Stimulated activated naive CD8-positive, alpha-beta T cell treated with anti-CD3 and anti-CD28 coated beads, Interleukin-15, Interleukin-2, amounts not matched to agents 100 U/mL and 50 U/mL, for 24 hours (primary cell): ENCODE measurements at places on chromosomes 16 and 17.

- DNase-seq: no peak
Observed at GRCh38 chr16:3589441-3589921, 12.3 kb upstream of the NLRC3 start.

DNA sequence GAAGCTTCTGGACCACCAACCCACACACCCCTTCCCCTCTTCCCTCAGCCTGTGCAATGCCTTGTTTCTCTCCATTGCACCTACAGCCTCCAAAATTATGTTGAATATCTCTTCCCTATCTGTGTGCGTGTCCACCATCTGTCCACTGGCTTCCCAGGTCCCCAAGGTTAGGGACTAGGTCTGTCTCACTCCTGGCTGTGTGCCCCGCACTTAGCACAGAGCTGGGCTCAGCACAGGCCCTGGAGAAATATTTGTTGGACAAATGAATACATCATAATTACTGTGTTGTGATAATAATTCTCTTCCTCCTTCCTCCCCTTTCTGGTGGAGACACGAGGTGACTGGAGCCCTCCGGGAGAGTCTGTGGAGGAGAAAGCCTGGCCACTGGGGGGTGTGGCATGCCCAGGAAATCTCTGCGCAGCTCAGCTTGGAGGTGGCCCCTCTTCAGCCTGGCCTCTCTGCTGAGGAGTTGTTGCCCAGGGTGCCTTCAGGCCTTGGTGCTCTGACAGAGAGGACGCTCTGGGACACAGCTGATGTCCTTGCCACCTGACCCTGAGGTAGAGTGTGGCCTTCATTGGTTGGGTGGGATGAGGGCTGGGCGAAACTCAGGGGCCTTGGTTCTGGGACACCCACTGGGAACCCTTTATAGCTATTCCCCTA, 3.3 kb upstream of the BRD7 start:
- no peak for DNase-seq

DNA sequence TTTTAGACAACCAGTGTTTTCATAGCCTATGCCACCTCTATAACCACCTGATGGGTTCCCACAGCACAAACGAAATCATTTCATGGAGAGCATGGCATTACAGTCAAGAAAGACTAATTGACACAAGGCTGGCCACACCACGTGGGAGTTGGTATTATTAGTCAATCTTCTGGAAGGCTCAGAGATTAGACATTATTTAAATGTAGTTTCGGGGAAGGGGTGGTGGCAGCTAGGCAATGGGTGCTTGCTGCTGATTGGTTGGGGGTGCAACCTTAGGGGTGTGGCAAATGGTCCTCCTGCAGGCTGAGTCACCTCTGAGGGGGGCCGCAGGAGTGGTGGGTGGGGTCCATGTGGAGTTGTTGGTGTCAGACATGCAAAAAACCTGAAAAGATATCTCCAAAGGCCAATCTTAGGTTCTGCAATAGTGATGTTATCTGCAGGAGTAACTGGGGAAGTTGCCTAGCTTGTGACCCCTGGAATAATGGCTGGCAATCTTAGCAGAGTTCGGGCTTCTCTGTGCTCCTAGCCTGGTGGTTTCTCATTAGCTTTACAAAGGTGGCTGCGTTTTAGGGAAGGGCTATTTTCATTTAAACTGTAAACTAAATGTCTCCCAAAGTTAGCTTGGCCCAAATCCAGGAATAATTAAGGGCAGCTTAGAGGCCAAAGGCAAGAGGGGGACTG, 4.6 kb downstream of the TEN1 start:
- DNase-seq: no peak

DNA sequence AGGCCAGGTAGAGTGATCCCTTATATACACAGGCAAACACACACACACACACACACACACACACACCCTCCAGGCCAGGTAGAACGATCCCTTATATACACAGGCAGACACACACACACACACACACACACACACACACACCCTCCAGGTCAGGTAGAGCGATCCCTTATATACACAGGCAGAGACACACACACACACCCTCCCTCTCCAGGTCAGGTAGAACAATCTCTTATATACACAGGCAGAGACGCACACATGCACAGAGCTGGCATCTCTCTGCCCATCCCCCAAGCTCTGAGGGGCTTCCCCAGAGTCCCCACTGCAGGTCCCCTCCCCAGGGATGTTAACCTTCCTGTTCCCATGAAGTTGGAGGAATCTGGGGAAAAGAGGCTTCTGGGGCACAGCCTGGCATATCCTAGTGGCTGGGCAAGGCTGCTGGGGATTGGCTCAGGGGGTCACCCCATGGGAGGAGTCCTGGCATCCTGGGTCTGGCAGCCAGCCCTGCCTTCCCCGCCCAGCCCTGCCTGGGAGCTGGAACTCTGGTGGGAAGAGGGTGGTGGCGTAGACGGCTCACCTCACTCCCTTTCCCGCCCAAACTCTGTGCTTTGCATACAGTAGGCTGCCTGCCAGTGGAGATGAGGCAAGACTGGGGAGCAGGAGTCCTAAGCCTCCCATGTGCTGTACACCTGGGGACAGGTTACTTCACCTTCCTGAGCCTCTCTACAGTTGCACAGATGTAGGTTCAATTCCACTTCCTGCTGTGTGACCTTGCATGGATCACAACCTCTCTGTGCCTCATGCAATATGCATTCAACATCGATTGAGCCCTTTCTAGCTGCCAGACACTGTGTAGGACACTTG, 41.8 kb downstream of the TEKT5 start:
- DNase-seq: no peak

DNA sequence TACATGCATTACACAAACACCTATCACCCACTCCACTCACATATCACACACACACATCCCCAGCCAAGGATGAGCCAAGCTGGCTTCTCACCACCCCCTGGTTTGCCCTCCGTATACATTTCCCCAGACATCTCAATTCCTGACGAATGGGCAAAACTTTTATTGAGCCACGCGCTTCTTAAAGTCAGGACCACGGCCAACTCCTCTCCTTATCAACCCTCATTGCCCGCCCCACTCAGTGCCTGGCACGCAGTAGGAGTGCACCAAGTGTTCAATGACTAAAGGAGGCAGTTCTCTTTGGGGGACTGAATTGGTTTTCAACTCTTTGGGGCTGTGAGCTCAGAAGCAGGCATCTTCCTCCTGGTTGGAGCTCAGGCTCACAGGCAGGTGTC, 22.5 kb upstream of the C16orf78 start:
- DNase-seq: no peak

- no peak for DNase-seq
Observed at GRCh38 chr16:55613613-55614335, 42.0 kb upstream of the SLC6A2 start.

GRCh38 chr16:81624760-81625543, 154.1 kb upstream of the PLCG2 start:
- DNase-seq: no peak

DNA sequence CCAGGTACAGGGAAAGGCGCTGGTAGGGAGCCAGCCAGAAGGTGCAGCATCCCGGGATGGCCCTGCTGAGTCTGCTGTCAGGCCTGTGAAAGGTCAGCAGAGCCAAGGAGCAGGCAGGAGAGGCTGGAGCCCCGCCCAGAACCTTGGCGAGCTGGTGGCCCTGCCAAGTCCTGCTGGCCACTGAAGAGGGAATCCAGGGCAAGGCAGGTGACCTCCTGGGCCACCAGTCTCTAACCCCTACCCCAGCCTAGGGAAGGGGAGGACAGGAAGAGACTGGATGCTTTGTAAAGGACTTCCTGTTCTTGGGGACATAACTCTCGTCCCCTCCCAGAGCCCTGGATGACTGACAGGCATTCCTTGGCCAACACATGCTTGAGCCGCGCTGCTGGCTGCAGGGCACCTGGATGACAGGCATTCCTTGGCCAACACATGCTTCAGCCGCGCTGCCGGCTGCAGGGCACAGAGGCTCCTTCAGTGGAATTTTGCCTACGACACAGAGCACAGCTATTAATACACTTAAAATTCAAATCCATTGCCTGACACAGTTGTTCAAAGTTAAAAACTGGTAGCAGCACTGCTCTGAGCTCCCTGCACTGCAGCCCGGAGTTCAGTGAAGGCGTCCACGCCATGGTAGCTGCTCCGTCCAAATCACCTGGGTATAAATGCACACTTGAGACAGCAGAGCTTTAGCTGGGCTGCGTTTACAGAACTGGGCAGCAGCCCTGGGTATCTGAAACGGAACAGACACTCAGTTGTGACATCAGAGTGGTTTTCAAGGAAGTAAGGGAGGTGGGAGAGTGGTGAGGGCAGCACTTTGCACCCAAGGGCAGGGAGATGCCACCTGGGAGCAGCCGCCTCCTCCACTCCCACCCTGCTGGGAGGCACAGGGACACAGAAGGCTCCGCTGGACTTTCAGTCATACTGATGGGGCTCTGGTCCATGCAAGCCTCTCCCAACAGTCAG, 2.0 kb upstream of the BRICD5 start:
- no peak for DNase-seq
